ENCODE measurements at places on chromosomes 2 and 18.

GRCh38 chr2:98895901-98896300 lies 40.1 kb downstream of the CRACDL start:
- DNase-seq = no peak

DNA sequence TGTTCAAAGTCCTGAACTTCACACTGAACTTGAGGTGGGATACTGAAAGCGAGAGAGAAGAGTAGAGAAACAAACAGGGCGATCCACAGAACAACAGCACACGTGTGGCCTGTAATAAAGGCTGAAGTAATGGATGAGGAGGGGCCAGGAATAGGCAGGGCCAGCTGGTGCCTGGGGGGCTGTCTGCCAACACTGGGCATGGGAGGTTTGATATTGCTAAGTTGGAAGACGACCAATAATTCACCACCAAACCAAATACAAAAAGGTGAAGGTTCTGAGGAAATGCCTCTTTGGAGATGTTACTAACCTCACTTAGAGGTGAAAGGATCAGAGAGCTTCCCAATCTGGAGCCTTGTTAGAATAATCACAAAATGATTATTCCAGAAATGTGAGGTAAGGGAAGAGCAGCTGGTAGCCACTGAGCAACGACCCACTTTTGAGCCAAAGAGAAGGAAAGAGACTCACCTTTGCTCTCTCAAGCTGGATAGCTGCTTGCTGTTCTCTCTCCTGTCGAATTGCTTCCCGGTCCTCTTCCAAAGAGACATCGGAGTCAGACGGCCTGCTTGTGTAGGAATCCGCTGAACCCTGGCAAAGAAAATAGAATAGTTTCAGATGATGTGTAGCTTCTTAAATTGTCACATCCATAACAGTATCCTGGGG lies 54.7 kb upstream of the ARL5A start:
- no peak for DNase-seq

- DNase-seq = no peak
Observed at GRCh38 chr18:49174478-49174877, 223.7 kb upstream of the SMAD7 start.

GRCh38 chr2:158052761-158053160 lies 48.9 kb upstream of the UPP2 start:
- DNase-seq = no peak

- no peak for DNase-seq
Observed at GRCh38 chr2:44771522-44771921, 170.0 kb upstream of the SIX3 start.

DNA sequence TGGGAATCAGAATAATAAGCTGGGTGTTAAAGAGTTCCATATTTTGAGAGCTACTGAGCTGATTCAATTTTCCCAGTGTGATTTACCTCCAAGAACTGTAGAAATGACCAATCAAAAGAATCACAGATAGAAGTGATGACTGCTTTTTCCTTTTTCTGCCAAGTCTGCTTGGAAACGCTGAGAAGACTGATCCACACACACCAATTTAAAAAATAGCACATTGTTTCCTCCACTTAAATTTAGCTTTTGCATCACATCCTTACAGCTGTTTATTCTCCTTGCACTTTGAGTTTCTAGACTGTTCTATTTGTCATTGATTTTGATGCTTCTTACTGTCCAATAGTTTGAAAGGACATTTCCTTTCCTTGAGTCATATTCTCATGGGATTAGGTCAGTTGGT lies 590.3 kb upstream of the CHAC2 start:
- DNase-seq = no peak

- DNase-seq = no peak
Observed at GRCh38 chr2:98737848-98738247, 6.9 kb upstream of the MGAT4A start.

DNA sequence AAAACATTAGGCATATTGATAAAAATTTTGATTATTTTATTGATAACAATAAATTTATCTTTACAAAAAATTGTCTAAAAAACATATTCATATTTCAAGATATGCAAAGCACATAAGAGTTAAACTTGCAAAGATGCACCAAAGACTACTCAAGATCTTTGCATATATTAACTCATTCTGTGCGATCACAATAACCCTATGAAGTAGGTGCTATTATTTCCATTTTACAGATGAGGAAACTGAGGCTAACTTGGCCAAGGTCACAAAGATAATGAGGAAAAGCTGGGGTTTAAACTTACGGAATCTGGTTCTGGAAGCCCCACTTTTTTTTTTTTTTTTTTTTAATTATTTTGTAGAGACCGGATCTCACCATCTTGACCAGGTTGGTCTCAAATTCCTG lies 94.4 kb upstream of the SERTAD2 start:
- DNase-seq = no peak

DNA sequence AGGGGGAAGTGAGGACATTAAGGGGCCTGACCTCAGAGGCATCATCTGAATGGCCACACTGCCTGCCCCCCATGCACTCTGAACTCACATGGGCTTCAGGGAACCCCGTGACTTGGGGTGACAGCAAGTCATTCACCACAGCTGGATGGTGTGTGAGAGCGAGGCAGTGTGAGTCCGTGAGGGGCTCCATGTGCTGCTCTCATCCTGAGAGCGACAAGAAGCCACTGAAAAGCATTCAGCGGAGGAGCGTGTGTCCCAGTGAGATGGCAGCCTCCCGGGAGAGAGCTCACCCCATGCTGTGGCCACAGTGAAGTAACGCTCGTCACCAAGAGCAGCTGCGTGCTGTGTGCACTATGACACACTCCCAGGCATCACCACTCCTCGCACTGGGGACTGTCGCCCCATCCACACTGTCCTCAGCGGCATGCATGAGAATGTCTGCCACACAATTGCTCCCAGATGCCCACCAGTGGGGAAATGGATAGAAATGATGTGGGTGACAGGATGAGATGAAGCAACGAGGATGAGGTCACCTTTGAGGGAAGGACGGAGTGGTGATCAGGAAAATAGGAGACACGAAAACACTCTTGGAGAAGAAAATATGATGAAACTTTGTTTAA lies 213.0 kb upstream of the RAB6C start:
- DNase-seq = no peak

All from transverse colon (tissue), 4 donors.